ENCODE measurements at places on chromosomes 1 and 21.

DNA sequence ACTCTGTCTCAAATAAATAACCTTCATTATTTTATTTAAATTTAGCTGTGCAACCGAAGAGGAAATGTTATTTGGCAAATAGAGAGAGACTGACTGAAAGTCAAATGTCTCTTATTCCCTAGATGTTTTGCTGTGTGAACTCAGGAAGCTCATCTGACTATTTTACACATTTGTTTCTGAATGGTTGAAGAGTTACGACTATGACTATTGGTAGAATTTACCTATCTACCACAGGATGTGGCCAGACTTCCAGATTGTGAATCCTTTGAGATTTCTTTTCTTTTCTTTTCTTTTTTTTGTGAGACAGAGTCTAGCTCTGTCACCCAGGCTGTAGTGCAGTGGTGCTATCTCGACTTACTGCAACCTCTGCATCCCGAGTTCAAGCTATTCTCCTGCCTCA is 5.3 kb upstream of the SDE2 start:
- no peak for DNase-seq

- DNase-seq, result no peak
These were observed 117.1 kb upstream of the C8B start for GRCh38 chr1:57082711-57083439.

DNA sequence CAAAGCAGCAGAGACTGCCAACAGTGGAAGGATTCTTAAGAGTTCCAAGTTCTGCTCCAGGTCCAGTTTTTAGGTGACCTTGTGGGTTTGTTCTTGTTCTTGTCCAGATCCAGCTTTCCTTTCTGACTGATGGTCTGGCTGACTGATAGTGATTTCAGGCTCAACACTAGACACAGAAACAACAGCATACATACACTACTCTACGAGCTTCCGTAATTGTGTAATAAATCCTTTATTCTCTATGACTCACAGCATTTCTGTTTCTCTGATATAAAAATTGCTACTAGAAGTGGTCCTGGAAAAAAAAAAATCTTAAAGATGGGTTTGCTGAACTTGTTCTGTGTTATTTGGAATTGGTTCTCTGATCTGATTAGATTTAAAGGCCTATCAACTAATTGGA is 62.2 kb upstream of the PTCH2 start:
- DNase-seq, result no peak

- peak; percentile 24 for DNase-seq
These were observed 63.6 kb upstream of the ZC3H12A start for GRCh38 chr1:37410815-37411214.

- no peak for DNase-seq
These were observed 127.5 kb upstream of the C1orf174 start for GRCh38 chr1:4027492-4028138.

DNA sequence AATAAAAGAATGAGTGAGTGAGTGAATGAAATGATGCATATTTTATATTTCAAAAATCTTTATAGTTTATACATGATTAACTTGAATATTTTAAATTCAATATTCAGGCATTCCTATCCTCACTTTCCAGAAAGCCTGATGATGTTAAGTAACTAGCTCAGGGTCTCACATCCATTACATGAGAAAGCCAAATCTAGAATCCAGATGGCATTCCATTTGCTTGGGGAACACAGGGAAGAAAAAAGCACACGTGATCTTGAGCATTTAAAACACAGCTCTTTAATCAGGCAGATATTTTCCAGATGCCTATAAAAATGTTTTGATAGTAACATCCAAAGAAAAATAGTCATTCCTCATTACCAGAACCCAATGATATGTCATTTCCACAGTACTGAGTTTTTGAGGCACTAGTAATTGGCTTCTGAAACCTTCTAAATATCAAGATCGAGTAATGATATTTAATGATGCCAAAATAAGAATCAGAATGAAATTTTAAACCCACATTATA is 291.9 kb downstream of the DSCAM start:
- DNase-seq, result no peak

DNA sequence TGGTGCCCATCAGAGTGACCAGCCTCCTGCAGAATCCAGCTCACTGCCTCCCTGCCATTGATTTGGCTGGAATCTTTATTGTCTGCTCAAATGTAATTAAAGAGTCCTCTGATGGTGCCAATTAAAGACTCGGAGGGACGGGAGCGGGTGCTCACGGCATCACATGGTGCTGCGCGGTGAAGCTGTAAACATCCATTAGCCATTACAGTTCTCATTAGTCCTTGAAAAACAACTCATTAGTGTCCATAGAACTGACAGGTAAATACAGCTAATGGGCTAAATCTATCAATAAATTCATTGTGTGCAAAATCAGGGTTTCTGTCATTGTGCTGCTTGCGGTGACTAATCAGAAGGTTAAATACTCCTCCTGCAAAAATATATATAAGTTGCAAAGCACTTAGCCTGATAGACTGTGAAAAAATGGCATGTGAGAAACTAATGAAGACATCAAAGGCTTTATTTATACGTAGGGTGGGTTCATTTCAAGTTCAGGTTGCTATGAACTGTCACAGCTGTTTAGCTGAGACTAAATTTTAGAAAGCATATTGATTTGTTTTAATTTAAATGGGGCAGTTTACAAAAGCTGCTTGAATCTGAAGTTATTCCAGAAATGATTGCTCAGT is 289.8 kb upstream of the POU3F1 start:
- no peak for DNase-seq

DNA sequence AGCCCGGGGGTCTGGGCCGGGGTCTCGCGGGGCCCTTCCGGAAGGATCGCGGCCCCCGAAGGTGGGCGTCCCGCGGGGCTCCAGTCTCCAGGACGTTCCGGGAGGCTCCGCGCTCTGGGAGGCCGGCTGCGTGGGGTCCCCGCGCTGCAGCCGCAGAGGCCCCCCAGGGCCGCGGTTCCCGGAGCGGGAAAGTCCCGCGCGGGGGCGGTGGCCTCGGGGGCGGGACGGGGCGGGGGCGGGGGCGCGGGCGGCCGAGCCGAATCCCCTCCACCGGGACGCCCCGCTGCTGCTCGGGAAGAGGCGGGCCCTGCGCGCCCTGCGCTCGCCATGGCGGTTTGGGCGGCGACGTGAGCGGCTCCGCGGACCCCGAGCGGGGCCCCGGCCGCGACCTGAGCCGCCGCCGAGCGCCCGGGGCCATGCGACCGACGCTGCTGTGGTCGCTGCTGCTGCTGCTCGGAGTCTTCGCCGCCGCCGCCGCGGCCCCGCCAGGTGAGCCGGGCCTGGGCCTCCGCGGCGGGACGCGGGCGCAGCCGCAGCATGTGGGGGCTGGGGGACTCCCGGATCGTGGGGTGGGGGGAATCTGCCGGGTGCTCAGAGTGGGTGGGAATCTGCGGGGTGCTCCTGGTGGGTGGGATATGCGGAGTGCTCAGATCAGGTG is at the start of gene IFNGR2:
Gene IFNGR2, plus strand, starts transcription at position 286 of the 658 bp plus-strand sequence. Its CDS starts 131 bp downstream, at position 417.
- no peak for DNase-seq

- DNase-seq, result no peak
These were observed 282.1 kb downstream of the RPS6KC1 start for GRCh38 chr1:213333121-213333520.

GRCh38 chr1:57632401-57632800 is 208.5 kb upstream of the DAB1 start:
- DNase-seq, result no peak

DNA sequence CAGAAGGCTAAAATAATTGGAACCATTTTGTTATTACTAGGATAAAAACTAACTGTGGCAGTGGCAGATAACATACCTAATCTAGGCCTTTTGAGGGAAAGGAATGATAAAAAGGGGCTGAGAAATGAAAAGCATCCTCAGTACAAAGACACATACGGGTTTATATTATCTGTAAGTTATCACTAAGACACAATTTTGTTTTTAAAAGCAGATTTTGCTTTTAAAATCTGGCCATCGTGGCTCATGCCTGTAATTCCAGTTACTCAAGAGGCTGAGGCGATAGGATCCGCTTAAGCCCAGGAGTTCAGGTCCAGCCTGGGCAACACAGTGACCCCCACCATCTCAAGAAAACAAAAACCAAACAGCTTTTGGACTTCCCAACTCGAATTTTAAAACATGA is 24.8 kb upstream of the HP1BP3 start:
- DNase-seq, result no peak

DNA sequence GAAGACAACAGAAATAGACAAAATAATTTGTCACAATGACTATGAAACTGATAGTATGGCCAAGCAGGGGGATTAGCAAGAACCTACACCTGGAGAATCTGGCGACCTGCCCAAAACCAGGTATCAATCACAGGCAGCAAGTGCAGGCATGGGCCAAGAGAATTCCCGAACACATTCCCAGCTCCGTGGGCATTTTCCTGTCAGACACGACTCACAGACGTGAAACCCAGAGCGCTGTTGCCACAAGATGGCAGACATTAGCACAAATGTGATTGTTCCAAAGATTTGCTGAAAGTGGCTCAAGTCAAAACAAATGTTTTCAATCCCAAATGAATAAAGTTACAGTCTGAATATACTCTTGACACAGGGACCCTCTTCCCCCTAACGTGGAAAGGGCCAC is 36.8 kb downstream of the HLCS start:
- no peak for DNase-seq

GRCh38 chr1:222286011-222286410 is 261.9 kb downstream of the HHIPL2 start:
- no peak for DNase-seq

DNA sequence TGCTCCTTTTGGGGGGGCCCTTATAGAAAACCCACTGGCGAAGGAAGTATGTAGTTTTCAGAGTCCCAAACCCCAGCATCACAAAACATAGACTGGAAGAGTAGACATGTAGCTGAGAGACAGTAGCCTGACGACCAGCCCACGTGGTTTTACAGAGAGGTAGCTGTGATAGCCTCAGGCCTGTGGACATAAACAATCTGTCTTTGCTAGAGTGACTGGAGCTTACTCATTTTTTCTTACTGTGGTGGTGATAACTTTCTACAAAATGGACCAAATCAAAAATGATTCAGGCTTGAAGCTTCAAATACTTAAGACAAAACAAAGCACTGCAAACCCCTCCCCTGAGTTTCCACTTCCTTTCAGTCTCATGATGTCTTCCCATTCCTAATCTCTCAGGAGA is 497.0 kb downstream of the RWDD3 start:
- DNase-seq, result no peak

- peak; percentile 61 for DNase-seq
These were observed 143.5 kb upstream of the USH2A start for GRCh38 chr1:216566641-216567205.

DNA sequence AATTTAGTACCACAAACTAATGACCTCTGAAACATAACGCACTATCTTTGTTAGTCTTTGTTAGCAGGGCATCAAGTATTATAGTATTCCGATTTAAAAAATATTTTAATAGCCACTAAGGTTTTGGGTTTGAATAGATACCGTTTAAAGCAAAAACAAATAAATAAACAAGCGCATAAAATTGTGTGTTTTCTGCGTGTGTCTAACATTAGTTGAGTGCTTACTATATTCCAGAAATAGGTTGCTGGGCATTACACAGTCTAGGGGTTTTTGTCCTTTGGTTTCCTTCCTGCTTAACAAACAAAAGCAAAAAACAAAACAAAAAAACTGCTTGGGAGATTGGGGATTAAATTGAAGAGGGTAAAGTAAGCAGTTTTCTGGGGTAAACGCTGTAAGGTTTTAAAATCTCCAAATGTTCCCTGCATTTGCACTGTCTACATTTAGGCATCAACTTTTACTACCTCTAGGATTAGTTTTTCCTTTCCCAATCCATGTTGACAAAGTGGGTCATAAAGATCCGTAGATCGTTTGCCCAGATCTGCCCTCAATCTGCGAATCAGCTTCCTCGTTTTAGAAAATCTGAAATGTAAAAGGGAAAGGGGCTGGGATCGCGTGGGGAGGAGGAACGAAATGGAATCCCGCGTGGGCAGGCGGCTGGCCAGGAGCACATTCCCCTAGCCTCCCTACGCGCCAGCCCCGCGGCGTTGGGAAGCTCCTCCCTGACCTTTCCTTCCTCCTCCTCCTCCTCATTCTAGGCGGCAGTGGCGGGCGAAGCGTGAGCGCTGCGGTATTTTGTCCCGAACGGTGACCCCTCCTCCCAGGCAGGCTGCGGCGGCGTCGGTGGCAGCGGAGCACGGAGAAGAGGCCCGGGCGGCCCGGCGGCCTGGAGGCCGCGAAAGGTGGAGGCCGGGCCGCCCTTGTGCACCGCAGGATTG is at the start of gene KCTD3:
Gene KCTD3, plus strand, starts transcription at position 749 of the 935 bp plus-strand sequence. CDS start 382 bp downstream, outside the sequence.
- DNase-seq, result peak; percentile 85

- DNase-seq, result no peak
These were observed 224.7 kb downstream of the CAMTA1 start for GRCh38 chr1:7009741-7010525.

GRCh38 chr1:98048244-98048643 is 127.4 kb upstream of the DPYD start:
- DNase-seq, result peak; percentile 71

DNA sequence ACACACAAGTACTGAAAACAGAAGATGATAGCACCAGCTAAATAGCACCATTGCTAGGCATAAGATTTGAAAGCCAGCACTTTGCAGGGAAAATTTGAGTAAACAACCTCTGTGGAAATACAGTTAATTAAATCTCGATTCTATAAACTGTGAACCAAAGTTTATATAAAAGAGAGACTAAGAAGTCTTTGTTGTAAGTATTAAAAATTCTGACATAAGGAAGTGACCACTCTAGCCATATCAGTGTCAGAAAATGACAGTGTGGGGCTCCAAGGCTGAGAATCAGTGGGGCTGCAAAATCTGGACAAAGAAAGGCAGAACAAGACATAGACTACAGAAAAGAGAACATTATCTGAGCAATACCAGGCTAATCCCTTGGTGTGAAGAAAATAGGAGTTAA is 292.2 kb downstream of the ST6GALNAC3 start:
- no peak for DNase-seq

DNA sequence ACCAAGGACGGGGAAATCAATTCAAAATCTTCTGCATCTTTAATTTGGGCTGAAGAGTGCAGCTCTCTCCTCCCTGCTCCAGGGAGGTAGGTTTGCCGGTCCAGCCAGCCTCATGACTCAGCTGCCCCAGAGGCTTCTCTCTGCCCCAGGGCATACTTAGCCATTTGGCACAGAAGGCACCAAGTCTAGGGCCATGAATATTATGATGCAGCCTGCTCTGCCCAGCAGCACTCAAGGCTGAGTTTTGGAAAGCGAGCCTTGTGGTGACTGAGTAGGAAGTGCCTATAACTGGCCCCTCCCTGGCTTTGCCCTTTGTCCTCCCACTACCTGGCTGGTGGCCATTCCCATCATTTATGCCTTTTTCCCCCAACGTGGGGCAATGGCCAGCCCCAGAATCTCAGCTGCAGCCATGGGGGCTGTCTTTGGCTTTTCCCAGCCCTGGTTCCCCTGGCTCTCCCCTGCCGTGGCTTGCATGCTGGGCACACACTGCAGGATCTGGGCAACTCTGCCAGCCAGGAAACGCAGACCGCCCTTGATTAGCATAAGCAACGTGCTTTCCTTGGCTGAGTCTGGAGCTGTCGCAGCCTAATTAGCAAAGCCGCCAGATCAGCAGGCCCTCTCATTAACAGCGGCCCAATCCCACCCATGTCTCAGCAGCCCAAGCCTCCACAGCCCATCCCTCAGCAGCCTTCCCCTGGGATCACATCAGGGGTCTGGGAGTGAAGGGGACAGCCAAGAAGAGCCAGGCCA is 258.6 kb upstream of the TMEM51 start:
- no peak for DNase-seq

DNA sequence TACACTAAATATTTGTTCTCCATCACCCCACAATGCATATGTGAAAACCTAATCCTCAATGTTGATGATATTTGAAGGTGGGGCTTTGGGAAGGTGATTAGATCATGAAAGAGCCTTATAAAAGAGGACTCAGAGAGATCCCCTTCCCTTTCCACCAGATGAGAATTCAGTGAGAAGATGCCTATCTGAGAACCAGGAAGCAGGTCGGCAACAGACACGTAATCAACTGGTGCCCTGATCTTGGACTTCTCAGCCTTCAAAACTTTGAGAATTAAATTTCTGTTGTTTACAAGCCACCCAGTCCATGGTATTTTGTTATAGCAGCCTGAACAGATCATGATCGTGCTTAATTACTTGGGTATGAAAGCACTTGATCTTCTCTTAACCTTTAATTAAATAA is 329.4 kb downstream of the KCNT2 start:
- DNase-seq, result no peak

Data from OCI-M1 (cell line).